Activated naive CD4-positive, alpha-beta T cell treated with anti-CD3 and anti-CD28 coated beads for 36 hours (primary cell): ENCODE measurements at places on chromosomes 4 and X.

DNA sequence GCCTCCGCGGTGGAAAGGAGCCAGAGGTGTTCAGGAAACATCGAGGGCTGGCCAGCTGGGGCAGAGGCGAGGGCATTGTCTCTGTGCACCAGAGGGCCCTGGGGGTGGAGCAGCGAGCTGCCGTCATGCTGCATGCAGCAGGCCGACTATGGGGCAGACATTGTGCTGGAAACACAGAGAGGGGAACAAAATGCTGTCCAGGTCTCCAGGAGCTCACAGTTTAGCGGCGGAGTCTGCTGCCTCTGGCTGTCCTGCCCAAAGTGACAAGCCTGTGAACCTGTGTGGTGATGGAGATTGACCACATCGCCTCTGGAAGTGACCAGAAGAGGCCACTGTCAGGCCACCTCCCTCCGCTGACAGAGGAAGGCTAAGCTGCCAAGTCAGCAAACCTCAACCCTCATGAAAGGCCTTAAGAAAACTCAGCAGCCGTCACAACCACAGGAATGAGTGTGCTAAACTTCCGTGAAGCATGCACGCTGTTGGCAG lies 20.1 kb upstream of the SASH3 start:
- peak; percentile 81 for DNase-seq

DNA sequence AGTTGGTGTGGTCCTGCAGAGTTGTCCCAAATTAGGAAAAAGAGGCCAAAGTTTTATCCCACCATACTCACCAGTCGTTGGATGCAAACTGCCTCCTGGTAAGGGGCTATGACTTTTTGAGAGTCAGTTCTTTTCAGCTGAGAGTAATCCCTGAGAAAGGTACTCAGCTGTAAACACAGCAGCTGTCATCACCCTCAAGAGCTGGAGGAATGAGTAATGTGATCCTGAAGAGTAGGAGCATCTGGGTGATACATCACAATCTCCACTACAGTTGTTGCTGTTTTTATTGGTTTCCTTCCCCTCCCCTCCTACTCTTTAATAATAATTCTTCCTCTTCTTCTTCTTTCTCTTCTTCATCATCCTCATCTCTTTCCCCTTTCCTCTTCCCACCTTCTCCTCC lies 5.7 kb downstream of the MAGEE1 start:
- DNase-seq, result no peak

GRCh38 chr4:114208574-114209151 lies 229.2 kb upstream of the ARSJ start:
- no peak for DNase-seq

- DNase-seq, result peak; percentile 16
These were observed 10.0 kb downstream of the CLCN4 start for GRCh38 chrX:10166731-10167151.

DNA sequence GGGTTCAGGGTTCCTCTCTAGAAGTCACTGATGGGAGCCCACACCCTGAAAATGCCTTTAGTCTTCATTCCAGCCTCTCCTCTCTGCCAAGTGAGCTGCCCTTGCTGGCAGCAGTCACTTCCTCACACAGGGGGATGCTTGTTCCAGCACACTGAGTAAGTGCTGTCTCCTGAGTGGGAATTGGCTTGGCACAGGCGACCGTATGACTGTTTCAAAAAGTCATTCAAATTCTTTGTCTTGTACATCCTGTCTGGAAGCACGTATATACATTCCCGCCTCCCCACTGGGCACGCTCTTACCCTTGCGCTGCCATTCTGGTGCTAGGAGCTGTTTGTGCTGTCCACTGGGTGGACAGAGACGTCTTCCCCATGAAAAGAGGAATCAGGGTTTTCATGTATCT lies 40.2 kb upstream of the CD99 start:
- no peak for DNase-seq

DNA sequence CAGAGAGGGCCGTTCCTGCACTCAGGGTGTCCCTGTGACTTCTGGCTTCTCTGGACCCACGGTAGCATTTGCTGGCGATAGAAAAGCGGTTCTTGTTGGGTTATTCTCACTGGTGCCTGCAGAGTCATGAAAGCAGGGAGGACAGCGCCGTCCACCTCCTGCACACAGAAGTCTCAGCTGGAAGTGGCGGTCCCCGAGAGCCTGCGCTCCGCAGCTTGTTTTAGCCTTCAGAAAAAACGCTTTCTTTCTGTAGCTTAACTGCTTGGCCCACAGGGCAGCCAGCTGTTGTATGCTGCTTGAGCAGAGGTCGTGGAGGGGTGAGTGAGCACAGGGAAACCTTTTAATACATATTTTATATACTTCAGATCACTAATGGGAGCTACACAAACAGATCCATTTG lies 400.7 kb upstream of the FAT1 start:
- DNase-seq, result no peak

DNA sequence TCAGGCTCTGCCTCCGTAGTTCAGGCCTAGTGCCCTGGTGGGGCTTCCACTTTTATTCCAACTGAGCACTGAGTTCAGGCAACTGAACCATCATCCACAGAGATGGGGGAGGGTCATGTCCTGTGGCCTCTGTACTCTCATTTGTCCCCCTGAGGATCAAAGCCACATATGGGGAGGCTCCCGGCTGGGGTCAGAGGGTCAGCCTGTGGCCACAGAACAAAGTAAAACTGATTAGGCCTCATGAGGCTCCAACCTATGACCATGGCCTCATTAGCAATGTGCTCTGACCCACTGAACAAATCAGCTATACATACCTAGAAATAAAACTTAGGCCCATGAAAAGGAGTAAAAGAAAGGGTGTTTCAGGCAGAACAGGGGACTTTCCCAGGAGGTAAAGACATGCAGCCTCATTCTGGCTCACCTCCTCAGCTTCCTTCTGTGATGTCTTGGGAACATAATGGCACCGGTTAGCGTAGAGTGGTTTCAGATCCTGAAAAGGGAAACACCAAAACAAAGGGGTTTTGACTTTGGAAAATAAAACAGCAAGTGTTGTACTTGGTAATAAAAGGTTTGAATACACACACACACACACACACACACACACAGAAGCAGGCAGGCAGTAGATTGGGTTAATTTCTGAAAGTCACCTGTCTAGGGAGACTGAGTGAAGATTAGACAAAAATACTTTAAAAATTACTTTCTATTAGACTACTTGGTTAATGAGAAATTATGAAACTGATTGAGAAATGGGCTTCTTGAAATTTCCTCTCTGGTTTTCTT lies 24.3 kb downstream of the TMEM255A start:
- no peak for DNase-seq

- peak; percentile 50 for DNase-seq
These were observed 677 bp upstream of the CYP4V2 start for GRCh38 chr4:186190581-186191199.

GRCh38 chrX:14802943-14803710 lies 69.7 kb downstream of the FANCB start:
- no peak for DNase-seq
